ENCODE measurements at places on chromosomes 5 and 9.

GRCh38 chr9:32454280-32454679, 69.8 kb downstream of the ACO1 start:
- DNase-seq = no peak

GRCh38 chr9:121220996-121221663, 19.5 kb upstream of the RAB14 start:
- no peak for DNase-seq

GRCh38 chr9:137074657-137075274, 2.6 kb upstream of the UAP1L1 start:
- DNase-seq = no peak

- DNase-seq = no peak
These were observed 122.8 kb downstream of the CCDC192 start for GRCh38 chr5:127826011-127826410.

DNA sequence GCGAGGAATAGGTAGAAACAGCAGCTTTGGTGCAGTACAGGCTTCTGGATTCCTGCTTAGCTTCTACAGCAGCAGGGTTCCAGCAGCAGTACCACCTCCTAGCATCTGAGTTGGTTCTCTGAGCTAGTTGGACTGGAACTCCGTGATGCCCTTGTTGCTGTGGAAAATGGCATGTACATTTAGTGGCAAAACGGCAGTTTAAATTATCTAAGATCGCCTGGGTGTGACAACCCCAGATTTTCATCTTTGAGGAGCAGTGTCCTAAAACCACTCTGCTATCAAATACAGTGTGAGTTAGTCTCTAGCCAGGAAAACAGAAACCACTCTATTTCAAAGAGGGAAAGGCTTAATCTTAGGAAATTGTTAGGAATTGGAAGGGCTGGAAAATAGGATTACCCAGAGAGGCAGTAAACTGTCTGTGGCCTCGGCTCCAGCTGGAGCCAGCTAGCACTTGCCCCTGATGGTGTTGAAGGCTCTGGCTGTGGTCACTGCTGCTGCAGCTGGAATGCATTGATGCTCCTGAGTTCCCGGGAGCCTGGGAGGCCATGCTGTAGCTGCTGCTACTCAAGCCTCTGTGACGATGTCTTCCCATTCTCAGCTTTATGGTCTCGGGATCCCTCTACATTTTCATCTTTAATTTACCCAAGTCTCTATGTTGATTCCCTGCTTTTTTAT, 29.4 kb downstream of the RAD23B start:
- DNase-seq = no peak

DNA sequence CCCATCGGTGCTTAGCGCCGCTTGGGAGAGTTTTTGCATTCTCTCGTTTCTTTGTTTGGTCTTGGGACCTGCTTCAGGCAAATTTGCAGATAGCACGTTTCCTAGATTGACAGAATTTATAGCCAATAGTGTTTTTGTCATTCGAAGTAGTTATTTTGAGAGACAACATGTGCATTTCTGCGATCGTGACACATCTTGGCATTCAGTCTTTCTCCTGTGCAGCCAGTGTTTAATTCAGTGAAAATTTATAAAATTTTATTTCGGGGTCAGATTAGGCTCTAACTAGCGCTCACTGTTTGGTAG, 830 bp downstream of the PRRC1 start:
- no peak for DNase-seq

DNA sequence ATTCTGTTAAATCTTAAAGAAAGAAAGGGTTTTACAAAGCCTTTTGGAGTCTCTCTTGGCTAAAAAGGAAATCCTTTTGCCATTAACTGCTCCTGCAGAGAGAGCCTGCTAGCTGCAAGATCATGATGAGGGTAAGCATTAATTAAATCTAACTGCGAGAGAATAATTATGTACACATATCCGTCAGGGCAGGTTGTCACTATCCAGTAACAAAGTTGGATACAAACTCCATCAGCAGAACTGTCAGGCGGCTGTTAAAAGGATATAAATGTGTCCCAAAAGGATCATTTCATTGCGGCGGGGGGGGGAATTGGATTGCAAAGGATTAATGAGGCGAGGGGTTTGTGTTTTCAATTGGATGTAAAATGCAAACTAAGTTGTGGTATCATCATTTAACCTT, 289.3 kb downstream of the ASTN2 start:
- no peak for DNase-seq

DNA sequence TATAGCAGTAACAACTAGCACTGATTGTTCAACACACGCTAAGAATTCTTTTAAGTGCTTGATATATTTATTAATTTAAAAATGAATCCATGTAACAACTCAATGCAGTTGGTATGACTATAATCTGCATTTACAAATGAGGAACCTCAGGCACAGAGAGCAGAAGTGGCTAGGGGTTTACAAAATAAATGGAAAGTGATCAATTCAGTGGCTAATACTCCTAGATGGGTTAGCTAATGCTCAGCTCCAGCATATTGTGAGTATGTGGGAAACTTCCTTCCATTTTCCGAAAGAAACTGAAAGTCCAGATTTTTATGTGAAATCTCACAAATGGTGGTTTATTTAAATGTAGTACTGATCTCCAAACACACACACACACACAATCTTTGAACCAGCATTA, 128.0 kb downstream of the RFX3 start:
- no peak for DNase-seq

Data from LoVo (cell line).